NK-92 treated with Interleukin-12 subunit alpha and Interleukin-12 subunit beta, amount 100 ng/mL, for 24 hours (cell line): ENCODE measurements at places on chromosomes 12 and 14.

DNA sequence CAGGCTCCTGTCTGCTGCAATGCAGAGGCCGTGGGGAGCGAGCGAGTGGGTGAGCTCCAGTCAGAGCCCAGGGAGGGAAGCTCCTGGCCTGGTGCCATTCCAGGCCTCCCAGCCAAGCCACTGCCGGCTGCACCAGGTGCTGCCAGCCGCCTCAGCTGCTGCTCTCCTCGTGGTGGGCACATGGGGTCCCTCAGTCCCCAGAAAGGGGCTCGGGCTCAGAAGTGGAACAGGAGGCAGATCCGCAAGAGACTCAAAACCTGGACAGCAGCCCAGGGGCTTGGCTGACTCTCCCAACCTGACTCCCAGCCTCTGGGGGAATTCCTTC is 2.4 kb downstream of the ABCB9 start:
- DNase-seq = no peak

- no peak for DNase-seq
Measured at GRCh38 chr14:50056435-50056834, 59.9 kb downstream of the VCPKMT start.

DNA sequence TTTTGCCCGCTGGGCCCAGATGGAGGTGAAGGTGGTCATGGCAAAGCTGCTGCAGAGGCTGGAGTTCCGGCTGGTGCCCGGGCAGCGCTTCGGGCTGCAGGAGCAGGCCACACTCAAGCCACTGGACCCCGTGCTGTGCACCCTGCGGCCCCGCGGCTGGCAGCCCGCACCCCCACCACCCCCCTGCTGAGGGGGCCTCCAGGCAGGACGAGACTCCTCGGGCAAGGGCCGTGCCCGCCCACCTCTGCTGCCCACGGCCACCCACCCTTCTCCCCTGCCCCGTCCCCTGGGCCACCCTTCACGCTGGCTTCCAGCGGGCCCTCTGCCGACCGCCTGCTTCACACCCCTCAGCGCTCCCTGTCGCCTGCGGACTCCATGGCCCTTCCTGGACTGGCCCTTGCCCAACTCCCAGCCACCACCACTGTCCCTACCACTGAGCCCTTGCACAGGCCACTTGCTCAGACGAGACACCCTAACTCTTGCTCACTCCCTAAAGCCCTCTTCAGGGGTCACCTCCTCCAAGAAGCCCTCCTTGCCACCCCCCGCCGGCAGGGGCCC is 42.5 kb downstream of the CYP46A1 start:
- DNase-seq = no peak

GRCh38 chr14:68172627-68173026 is 353.0 kb downstream of the RAD51B start:
- no peak for DNase-seq

- DNase-seq = no peak
Measured at GRCh38 chr14:61343471-61343870, 22.1 kb downstream of the PRKCH start.

GRCh38 chr12:76135456-76135855 is 51.0 kb upstream of the NAP1L1 start:
- DNase-seq = no peak

- DNase-seq = no peak
Measured at GRCh38 chr12:43396671-43397070, 155.3 kb downstream of the ADAMTS20 start.

GRCh38 chr12:109214131-109214530 is 95.0 kb downstream of the FOXN4 start:
- no peak for DNase-seq

GRCh38 chr14:96626916-96627315 is 124.7 kb downstream of the PAPOLA start:
- DNase-seq = no peak

DNA sequence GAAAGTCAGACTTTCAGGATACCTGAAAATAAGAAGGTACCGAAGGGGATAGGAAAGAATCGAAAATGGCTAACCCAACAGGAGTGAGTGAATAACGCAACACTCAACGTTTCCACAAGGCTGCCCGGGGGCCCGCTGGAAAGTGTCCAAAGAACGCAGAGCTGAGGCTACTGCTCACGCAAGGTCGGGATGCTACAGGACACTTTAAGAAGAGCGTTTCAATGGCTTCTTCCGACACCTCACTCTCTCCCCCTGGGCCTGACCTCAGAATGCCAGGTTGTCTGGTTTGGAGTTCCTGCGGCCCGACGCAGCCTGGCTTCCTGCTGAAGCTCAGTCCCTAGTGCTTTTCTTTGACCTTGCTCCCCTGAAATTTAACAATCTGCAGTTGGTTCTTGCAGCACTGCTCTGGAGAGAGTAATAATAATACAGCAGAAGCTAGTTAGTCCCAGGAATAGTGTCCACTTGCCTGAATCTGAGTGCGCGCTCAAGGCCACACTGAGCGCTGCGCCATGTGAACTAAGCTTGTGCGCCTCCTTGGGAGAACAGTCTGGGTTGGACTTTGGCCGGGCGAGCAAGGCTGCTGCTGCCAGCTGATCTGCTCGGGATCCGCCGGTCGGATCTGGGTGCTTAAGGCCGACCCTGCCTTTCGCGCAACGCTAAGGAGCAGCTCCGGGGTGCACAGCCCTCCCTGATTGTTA is 2.0 kb upstream of the ALX1 start:
- no peak for DNase-seq

GRCh38 chr12:124493809-124494750 is 73.3 kb downstream of the NCOR2 start:
- DNase-seq = no peak

DNA sequence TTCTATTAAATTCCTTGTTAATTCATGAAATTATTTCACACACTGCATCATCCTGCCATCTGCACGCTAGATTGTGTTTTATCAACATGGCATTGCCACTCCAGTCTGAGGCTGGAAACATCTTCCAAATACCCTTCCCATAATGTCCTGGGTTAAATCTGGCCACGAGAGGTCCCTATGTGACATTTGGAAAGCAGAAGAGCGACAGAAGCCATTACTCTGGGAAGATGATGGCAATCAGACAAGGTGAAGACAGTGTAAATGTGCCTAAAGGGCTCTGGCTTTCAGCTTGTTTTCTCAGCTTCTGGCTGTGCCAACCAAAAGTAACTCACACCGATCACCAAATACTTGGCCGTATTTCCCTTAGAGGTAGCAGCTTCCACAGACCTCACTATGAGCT is 144.8 kb downstream of the CAPZA3 start:
- no peak for DNase-seq

- DNase-seq = no peak
Measured at GRCh38 chr12:72982356-72982755, 710.2 kb downstream of the TRHDE start.

DNA sequence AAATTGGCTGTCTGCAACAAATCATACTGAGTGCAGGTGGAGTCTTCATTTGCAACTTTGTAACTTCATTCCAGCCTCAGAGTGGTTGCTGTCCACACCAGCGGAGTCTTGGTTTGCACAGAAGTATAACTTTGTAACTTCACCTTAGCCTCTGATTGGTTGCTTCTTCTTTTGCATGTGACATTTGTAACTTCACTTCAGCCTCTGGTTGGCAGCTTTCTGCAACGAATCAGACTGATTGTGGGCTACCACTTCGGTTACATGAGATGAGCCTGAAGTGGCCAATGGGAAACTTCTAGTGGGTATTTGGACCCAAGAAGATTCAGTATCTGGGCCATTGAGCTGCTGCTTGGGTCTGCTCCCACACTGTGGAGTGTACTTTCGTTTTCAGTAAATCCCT is 17.8 kb downstream of the RASSF8 start:
- no peak for DNase-seq

- no peak for DNase-seq
Measured at GRCh38 chr12:12097891-12098690, 27.4 kb downstream of the BCL2L14 start.

DNA sequence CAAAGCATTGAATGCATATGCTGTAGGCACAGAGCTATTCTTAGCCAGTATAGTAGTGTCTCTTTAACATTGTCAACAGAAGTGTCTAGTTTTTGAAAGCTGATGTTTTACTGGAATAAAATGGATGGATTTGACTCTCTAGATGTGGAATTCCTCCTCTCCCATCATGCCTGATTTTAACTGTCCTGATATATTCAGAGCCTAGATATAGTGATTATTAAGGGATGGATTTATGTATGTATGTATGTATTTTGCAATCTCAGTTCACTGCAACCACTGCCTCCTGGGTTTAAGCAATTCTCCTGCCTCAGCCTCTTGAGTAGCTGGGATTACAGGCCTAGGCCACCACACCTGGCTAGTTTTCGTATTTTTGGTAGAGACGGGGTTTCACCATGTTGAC is 144.8 kb upstream of the NAV3 start:
- DNase-seq = no peak

DNA sequence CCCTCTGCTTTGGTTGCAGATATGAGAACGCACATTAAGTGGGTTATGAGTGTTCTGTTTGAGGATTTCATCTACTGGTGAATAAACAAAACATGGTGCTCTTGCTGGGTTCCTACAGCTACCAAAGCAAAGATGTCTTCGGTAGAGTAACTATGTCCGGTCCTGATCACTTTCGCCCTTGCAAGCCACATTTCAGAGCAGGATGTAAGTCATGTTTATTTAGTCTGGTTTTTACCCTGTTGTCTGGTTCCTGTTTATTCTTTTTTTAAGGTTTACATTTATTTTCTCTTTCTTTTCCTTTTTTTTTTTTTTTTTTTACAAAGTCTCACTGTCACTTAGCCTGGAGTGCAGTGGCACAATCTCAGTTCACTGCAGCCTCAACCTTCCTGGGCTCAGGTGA is 99.2 kb downstream of the VEZT start:
- no peak for DNase-seq

GRCh38 chr14:84343656-84344055 is 1186.3 kb upstream of the FLRT2 start:
- no peak for DNase-seq

DNA sequence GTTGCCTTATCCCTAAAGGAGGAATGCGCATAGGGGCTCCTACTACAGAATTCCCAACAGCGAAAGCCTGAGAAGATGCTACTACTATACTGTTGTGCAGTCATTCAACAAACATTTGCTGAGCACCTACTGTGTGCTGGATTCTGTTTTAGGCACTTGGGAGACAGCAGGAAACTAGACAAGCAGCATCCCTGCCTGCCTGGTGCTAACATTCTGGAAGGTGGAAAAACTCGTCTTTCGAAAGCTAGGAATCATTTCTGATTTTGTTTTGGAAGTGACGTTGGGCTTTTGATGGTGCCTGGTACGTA is 131.5 kb upstream of the NCOR2 start:
- no peak for DNase-seq

- DNase-seq = no peak
Measured at GRCh38 chr12:12909228-12909994, 18.0 kb downstream of the GPRC5A start.
